ENCODE measurements at places on chromosomes 4 and X.

GRCh38 chr4:180993244-180993836 lies 1249.9 kb upstream of the TENM3 start:
- DNase-seq = no peak

GRCh38 chrX:31112226-31112999 lies 40.6 kb upstream of the FTHL17 start:
- no peak for DNase-seq

DNA sequence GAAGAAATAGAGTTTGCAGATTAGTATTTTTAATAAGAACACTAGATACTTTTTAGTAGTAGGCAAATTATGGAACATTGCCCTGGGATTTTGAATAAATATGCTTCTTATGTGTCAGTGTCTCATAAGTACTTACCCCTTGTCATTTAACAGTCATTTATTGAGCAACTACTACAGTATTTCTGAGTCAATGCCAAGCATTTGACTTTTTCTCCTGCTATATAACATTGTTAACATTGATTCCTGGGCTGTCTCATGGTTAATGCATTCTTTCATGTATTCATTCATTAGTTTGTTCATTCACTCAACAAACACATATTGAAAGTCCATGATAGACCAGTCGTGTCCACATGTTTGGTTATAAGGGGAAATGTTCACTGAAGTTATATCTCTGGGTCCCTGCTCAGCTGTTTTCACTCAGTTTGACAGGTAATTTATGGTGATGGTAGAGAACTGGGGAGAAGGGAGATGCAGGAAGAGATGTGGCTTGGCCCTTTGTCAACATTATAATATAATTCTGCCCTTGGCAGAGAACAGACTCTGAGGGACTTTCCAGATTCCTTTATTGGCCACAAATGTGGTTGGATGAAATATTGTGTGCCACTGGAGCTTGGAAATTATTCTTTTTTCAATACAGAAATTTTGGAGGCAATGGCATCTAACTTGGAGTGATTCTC lies 49.8 kb downstream of the OSTC start:
- DNase-seq = no peak

DNA sequence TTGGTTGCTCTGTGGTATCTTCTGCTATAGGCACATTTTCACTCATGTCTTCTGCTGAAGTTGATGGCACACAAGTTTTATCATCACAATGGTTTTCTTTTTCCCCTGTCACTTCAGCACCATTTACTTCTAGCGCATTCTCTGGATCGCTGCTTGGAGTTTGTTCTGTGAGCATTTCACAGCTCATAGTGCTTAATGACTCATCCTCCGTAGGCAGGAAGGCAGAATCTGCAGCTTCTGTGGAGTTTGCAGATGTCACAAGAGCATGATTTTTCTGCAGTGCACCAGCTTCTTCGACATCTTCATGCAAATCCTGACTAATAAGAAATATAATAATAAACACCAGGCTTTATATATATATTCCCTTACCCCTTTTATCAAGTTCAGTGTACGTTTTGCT lies 83.6 kb downstream of the CHM start:
- no peak for DNase-seq

GRCh38 chr4:151728679-151729078 lies 32.1 kb downstream of the GATB start:
- DNase-seq = no peak

- no peak for DNase-seq
Observed at GRCh38 chr4:11451716-11452115, 23.0 kb upstream of the HS3ST1 start.

- no peak for DNase-seq
Observed at GRCh38 chr4:88257726-88258125, 26.6 kb downstream of the PPM1K start.

DNA sequence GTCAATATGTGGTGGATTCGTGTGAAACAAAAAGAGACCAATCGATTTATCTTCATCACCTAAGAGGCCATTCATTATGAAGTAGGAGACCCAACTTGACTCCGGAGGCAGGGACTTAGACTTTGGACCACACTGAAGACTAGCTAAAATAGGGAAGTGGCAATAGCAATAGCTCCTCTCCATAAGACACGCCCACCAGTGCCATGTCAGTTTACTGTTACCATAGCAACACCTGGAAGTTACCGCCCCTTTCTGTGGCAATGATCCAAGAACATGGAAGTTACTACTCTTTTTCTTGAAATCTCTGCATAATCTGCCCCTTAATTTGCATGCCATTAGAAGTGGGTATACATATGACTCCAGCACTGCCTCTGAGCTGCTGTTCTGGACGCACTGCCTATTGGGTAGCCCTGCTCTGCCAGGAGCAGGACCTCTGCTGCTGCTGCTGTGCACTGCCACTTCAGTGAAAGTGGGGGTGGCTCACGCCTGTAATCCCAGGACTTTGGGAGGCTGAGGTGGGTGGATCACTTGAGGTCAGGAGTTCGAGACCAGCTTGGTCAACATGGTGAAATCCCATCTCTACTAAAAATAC lies 163.2 kb downstream of the PRKX start:
- DNase-seq = no peak

DNA sequence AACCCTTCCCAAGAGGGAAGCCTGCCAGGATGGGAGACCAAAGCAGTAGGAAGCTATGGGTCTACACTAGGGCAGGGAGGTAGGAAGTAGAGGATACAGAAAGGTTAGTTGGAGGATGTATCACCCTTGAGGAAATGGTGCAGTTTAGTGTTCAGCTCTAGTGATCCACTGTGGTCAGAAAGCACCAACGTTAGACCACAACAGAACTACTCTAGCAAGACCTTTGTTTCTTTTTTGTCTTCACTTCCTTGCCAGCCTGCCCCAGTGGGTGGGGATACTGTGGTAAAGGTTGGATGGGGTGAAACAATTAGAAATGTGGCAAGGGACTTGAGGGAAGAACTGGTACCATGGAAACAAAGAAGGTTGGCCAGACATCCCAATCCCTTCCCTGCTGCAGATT lies 83.3 kb downstream of the DDIT4L start:
- DNase-seq = peak; percentile 63

GRCh38 chr4:26613237-26613636 lies 29.4 kb downstream of the TBC1D19 start:
- no peak for DNase-seq

- no peak for DNase-seq
Observed at GRCh38 chr4:38129460-38130227, 169.4 kb downstream of the PTTG2 start.

DNA sequence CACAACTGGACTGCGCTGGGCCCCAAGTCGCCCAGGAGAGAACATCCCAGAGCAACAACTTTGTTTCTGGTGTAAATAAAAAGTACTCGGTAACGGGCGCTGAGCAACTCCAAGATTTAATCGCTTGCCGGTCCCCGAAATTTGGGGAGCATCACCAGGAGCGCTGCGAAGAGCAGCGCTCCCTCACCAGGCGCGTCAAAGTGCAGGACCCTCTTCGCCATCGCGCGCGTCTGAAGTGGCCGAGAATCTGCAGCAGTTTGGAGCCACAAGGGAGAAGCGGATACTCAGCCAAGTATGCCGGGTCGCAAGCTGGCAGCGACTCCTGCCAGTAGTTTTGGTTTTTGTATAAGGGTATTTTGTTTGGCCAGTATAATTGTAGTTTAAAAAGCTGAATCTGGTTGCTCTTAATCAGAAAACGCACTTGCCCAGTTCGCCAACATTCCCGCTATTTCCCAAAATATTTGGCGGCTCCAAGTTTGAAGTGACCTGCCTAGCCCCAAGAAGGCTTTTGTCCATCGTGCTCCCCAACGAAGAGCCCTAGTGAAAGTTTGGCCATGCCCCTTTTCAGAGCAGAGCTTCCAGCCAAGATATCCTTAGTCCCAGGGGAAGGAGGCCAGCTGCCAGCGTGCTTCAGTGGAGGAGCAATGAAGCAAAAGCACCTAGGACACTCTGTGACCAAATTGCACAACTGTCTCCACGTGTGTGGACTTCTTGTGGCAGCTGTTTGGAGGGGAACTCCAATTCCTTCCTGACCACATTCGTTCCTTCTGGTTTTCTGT lies 557 bp upstream of the KDR start:
- no peak for DNase-seq

DNA sequence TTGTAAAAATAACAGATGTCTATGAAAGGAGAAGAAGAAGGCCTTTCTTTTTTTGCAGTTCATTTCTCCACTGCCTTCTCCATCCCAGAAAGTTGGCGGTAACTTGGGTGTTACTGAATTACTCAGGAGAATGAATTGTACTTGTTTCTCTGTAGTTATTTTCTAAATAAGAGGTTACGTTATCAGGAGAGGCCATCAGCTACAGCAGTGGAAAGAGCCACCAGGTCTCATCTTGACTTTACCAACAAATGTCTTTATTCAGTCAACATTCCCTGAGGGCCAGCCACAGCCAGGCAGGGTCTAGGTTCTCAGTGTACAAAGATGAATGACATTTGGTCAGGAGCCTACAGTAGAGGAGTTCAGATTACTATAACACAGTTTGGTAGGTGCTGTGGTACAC lies 8.1 kb downstream of the HADH start:
- no peak for DNase-seq

DNA sequence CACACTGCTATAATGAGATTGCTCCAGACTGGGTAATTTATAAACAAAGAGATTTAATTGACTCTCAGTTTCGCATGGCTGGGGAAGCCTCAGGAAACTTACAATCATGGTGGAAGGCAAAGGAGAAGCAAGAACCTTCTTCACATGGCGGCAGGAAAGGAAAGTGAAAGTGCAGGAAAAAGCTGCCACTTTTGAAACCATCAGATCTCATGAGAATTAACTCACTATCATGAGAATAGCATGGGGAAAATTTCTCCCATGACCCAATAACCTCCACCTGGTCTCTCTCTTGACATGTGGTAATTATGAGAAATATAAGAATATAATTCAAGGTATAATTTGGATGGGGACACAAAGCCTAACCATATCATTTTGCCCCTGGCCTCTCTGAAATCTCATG lies 884.2 kb downstream of the GLUD2 start:
- no peak for DNase-seq

- no peak for DNase-seq
Observed at GRCh38 chr4:164949448-164950143, 27.9 kb downstream of the TRIM61 start.

DNA sequence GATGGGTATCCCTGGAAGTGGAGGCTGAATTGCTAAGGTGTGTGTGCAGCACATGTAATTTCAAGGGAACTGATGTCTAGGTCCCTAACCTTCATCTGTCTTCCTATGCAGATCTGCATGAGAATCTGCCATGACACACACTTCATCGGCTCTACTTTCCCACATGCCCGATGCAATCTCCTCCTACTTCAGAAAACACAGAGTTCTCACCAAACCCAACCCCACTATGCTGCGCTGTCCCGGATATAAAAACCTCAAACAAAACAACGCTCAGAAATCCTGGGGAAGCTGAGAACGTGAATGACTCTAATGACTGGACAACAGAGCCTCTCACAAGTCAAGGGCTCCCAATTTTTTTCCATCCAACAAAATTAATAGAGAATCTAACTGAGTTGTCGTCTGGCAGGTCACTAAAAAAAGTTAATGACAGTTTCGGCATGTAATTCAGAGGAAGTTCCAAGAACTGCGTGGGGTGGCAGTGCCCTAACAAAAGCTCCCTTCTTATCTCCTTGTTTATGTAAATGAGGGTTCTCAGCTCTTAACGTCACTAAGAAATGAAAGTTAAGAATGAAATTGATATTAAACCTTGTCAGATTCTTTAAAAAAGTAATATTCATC lies 39.0 kb downstream of the STX18 start:
- peak; percentile 43 for DNase-seq

- no peak for DNase-seq
Observed at GRCh38 chrX:150841456-150842197, 56.8 kb downstream of the CD99L2 start.

DNA sequence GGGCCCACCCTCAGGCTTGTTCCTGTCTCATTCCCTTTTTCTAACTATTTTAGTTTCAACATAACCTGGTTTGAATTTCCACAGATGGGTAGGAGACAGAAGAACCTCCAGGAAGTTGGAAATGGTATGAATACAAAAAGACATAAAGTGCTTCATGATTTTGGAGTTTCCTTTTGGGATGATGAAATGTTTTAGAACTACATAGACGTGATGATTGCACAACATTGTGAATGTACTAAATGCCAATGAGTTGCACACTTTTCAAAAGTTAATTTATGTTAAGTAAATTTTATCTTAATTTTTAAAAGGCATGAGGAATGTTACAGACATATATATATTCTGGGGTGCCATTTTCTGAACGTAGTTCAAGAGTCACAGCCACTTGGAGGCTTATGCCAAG lies 41.1 kb upstream of the IBSP start:
- no peak for DNase-seq

GRCh38 chrX:17053502-17053901 lies 107.0 kb downstream of the REPS2 start:
- no peak for DNase-seq

DNA sequence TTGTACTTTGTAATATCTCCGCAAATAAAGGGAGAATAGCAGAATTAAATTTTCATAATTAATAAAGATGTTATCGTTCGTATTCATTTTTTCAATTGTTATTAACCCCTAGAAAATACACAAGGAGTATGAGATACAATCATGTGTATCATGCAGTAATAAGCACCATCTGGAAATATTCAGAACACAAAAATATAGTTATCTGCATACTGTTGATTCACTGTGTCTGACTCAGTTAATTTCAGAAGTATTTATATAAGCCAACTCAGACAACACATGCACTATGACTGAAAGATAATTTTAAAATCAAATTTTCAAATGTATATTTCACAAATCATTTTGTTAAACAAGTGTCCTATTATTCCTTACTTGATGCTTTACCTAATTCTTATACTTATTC lies 1954.8 kb downstream of the ARAP2 start:
- DNase-seq = no peak

DNA sequence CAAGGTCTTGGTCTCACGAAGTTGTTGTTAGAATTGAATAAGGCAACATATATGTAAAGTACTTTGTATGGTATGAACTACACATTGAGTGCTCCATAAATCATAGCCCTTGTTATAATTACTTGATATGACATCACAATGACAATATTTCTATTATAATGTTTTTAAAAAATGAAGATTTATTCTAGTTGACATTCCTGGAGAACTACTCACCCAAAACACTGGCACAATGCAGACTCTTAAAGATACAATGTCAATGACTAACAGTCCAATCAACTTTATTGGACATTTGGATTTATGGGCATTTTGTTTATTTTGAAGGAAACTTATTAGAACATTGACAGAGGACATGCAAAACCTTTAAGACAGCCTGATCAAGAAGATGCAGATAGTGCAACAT lies 55.3 kb downstream of the ASB9 start:
- DNase-seq = no peak

DNA sequence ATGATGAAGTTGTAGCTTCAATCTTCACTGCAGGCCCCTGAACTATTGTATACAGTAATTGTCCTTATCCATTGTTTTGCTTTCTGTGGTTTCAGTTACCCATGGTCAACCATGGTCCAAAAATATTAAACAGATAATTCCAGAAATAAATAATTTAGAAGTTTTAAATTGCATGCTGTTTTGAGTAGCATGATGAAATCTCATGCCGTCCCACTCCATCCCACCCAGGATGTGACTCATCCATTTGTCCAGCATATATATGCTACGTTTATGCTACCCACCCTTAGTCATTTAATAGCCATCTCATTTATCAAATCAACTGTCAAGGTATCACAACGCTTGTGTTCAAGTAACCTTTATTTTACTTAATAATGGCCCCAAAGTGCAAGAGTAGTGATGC lies 34.5 kb downstream of the IQCM start:
- DNase-seq = no peak
